Epithelial cell of proximal tubule (primary cell): ENCODE measurements at places on chromosomes 7 and 10. TPM values are rescaled to one million over a fixed set of nuclear protein-coding genes. Genes with fewer than 3 reads are reported as not detected.

The TUBGCP2 gene
- 35.2 and 68.9 TPM in 2 replicates for total RNA-seq

The TAS2R41 gene
- total RNA-seq: not detected in 2 replicates

The SOSTDC1 gene
- 0.29 TPM in 1 of 2 replicates, not detected in the other for total RNA-seq

The EVX1 gene
- total RNA-seq: not detected in 2 replicates

The LAMB1 gene
- total RNA-seq: 170 and 220 TPM in 2 replicates

The PIK3AP1 gene
- 4.1 and 4.2 TPM in 2 replicates for total RNA-seq

The STAG3 gene
- 0.22 and 0.69 TPM in 2 replicates for total RNA-seq

The ZP3 gene
- total RNA-seq: 0.87 and 4.7 TPM in 2 replicates

The HACD1 gene
- 17.3 and 22.7 TPM in 2 replicates for total RNA-seq

The WASL gene
- 15.6 and 20.4 TPM in 2 replicates for total RNA-seq

DNA sequence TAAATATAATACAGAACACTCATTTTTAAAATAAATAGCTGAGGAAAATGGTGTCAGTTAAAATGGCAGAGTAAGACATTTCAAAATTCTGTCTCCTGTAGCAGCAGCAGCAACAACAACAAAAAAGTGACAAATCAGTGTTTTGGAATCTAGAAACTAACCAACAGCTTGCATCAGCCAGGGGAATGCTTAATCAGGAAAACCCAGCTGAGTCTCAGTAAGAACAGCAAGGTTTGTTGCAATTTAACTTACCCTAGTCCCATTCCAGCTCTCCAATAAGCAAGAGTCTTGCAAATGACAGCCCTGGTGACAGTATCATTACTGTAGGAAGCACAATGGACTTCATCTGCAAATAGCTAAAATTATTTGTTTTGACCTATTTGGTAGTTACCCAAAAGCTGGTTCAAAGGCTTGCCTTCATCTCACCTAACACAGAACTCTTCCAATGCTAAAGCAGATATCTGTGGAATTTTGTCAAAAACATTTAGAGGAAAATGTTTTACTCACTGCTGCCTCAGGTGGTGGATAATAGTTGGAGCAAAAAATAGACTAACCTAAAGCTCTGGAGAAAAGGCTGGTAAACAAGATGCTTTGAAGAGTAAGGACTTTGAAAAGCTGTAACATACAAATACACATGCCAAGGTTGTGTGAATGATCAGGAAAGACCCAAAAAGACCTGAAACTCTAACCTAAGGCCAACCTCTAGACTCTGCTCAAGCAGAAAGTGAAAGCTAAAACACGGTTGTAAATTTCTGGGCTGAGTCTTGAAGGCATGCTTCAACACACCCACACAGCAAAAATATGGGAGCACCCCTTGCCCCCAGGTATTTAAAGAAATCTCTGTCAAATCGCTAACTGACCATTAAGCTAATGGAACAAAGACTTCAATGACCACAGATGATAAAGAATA, 9.9 kb upstream of the ARHGAP22 start:
- peak; percentile 81 for DNase-seq

DNA sequence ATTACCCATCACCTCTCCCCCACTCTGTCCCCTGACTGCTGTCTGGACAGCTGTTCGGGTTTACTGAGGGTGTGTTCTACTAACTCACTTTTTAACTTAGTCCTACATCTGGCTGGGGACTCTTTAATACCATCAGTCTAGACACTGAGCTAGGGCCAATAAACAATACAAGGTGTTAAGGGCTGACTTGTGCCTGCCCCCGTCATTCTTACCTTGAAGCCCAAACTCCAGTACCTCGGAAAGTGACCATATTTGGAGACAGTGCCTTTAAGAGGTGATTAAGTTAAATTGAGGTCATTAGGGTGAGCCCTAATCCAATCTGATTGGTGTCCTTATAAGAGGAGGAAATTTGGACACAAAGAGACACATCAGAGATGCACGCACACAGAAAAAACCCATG, 35.7 kb downstream of the STEAP1B start:
- DNase-seq: no peak

GRCh38 chr7:18357691-18358090, 137.9 kb upstream of the HDAC9 start:
- DNase-seq: no peak

DNA sequence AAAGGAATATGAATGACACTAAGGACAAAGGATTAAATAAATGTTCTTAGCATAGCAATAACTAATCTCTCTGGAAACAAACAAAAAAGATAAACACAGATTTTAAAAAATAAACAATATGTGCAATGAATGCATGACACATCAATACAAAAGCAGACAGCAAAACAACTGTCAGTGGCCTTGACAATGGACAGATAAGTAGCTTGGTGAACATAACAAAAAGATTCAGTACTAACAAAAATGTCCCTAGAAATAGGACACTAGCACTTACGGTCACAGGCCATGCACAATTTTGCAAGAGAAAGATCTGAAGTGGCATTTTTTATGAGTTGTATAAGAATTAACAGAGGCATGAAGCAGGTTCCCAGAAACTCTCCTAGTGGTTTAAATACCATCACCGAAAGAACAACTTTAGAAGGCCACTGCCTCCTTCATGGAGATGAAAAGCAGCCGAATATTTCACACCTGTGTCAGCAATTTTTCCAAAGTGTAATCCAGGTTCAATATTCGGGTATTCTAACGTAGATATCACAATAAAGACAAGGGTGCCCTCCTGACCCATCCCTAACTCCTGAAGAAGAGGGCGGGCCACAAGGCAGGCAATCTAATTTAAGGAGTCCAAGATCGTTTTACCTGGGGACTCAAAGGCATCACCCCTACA, 231.3 kb upstream of the MKLN1 start:
- DNase-seq: no peak

DNA sequence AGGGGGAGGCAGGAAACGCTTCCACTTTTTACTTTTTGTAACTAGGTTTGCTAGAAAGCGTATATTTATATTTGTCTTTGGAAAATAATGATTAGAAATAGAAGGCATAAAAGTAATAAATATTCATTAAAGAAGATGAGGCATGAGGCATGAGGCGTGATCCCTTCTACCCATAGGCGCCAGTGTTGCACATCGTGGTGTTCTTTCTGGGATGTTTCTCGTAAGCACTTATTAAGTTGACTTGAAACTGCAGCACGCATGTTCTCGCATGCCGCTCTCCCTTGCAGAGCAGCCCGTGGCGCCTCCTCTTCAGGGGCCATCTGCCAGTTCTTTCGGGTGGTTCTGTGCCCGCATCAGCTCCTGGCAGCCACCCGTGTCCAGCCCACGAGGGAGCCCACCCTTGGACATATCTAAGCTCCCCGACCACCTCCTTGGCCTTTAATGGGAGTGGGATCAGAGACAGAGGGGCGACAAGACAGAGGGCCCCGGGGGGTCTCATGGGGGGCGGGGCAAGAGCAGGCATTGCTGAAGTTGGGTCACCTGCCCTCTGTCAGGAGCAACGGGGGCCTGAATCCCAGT, 28.5 kb upstream of the CSGALNACT2 start:
- no peak for DNase-seq

DNA sequence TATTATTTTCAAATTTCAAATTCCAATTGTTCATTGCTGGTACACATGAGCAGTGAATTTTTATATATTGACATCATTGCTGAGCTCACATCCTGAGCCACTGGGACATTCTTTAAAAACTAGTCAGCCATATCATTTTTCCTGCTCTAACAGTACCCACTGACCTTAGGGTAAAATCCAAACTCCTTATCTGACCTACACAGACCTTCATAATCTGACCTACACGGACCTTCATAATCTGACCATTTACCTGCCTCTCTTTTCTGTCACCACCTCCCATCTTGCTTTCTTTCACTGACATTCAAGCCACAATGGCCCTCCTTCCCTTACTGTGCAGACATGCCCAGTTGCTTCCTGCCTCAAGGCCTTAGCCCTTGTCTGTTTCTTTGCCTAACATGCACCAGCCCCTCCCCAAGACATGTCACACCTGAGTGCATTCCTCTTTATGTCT, 16.1 kb upstream of the CUZD1 start:
- DNase-seq: peak; percentile 67

DNA sequence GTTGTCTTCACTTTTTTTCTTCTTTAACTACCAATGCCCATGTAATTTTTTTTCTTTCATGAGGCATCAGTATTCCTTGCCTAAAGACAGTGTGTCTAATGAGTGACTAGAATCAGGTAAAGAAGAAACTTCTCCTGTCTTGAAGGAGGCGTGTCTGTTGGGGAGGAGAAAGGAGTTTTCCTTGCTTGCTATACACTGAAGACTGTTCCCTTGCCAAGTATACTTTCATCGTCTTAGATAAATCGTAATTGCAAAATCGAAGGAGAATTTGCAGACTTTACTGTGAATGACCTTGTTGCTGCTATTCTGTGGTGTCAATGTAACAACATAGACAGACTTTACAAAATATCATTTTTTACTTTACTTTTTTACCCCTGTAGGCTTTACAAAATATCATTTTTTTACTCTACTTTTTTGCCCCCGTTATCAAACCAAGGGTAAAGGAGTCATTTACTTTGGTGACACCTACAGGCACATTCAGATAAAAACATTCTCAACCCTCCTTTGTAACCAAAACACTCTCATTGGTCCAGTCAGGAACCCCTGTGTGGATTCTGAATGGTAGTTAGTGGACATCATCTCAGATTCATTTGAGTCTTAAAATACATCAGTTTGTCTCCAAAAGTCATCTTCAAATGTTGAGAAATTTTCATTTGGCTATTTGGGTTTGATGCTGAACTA, 232.4 kb downstream of the AHR start:
- no peak for DNase-seq

DNA sequence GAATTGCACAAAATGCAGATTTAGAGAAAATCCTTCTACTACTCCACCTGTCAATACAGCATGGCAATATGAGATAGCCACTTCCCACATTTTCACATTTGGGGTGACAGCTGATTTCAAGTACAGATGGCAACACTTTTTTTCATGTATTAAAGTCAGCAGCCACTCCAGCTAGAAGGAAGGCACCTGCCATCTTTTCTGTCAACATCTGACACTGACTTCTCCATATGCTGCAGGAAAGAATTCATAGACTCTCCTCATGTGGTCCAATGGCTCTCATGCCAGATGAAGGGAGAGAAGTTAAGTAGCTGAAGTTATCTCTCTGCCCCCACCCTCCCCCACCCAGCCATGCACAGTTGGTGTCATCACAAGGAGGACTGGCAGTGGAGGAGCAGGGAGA, 912.0 kb downstream of the SORCS1 start:
- DNase-seq: no peak

DNA sequence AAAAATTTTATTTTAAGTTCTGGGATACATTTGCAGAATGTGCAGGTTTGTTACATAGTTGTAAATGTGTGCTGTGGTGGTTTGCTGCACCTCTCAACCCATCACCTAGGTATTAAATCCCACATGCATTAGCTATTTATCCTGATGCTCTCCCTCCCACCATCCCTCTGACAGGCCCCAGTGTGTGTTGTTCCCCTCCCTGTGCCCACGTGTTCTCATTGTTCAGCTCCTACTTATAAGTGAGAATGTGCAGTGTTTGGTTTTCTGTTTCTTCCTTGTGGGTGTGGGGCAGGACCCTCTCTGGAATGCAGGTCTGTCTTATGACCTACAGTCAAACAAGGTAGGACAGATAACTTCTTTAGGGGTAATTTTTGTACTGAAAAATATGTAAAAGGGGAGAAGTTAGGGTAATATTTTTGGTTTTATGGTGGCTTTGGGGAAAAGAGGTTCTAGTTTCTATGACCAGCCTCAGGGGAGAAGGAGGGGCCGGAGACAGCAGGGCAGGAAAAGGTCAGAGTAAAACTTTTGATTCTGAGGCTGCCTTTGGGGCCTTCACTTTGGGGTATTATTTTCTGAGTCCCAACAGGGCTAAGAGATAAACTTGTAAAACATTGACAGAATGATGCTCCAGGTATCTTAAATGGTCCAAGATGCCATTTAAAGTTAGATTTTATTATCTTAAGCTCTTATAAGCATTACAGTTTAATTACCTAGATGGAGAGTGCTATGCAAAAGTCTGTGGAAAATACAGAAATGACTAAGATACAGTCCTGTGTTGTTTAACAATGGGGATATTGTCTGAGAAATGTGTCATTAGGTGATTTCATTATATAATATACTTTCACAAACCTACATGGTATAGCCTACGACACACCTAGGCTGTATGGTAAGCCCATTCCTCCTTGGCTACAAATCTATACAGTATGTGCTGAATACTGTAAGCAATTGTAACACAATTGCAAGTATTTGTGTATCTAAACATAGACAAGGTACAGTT, 354.8 kb downstream of the ABCA13 start:
- DNase-seq: no peak

DNA sequence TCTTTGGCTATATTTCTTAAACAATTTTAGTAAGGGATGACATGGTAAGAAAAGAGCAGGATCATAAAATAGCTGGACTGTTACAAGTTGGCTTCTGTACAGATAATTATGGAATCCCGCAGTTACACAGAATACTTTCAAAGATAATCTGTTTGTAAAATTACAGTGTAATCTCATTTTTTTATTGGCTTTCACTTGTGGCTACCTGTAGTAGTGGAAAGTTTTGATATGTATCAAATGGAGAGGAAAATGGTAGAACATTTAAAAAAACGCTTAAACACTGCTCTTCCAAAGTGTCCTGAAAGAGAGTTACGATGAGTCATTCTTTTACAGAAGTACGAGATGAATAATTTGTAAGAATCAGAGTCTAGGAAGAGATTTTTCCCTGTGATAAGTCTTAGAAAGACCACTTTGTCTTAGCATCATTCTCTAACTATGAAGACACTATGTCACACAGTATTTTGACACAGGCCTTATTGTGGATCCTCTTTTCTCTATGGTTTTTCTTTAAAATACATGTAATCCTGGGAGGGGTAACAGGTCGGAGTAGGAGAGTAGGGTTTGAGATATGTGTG, 215.0 kb upstream of the DKK1 start:
- DNase-seq: no peak

- DNase-seq: no peak
These were observed 53.8 kb downstream of the PROSER2 start for GRCh38 chr10:11876805-11877590.

DNA sequence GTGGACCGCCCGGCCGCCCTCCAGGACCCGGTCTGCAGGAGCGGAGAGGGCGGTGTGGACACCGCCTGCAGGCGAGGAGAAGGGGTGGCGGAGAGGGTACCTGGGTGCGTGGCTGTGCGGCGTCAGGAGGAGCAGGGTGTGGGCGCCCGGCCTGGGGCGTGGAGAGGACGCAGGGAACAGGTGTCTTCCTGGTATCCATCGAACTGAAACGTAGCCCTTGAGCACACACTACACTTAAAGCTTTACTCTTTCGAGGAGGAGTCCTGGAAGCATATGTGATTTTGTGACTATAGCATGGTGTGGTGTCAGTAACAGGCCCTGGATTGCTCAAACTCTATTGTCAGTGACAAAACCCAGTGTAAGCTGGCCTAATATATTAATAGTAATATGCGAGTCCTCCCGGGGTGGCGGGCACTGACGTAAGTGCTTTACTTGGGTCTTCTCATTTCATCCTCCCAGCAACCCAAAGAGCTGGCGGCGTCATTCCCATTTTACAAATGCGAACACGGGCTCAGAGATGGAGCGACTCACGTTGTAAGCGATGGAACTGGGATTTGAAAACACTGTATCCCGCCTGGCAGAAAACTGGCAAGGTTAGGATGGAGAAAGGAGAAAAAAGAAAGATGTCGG, 508 bp upstream of the TECPR1 start:
- DNase-seq: no peak

- DNase-seq: no peak
These were observed 18.4 kb downstream of the GNA12 start for GRCh38 chr7:2825559-2826227.

- no peak for DNase-seq
These were observed 695 bp downstream of the HSPA12A start for GRCh38 chr10:116741391-116742351.

GRCh38 chr10:62159351-62159750, 109.3 kb downstream of the RTKN2 start:
- no peak for DNase-seq

GRCh38 chr10:66804962-66805361, 120.9 kb upstream of the LRRTM3 start:
- no peak for DNase-seq

GRCh38 chr7:152709287-152710152, 33.6 kb upstream of the XRCC2 start:
- DNase-seq: no peak
